ENCODE measurements at places on chromosomes 3 and 15.

- no peak for DNase-seq
Measured at GRCh38 chr15:57554063-57554811, 37.5 kb upstream of the MYZAP start.

DNA sequence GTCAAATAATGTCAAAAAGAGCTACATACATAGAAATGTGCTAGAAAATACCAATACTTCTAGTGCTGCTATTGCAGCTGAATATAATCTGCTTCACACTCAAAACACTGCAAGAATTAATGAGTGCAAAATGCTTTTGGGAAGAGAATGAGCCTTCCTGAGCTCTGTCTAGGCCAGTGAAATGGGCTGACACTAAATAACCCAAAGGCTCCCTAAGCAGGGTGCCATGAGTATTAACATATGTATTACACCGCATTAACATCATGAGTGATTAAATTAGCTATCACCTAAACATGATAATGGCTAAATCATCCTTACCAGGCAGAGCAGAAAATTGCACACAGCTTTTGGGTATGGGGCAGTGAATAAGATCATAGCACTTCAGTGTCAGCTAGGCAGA, 806.3 kb upstream of the NECTIN3 start:
- no peak for DNase-seq

DNA sequence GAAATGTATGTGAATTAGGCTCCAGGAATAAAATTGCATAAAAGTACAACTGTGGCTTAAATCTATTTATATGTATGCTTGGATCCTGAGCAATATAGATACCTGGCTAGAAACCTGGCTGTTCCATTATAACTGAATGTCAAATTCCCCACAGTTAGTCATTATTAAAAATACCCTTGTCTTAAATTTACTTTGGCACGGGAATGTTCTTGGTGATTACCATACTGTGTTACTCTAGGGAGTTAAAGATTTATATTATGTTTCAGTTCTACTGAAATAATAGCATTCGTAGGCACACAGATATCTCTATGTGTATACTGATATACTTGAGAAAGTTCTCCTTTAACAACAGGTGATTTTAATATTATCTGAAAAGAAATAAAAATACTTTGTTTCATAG, 394.1 kb downstream of the PTPRG start:
- no peak for DNase-seq

DNA sequence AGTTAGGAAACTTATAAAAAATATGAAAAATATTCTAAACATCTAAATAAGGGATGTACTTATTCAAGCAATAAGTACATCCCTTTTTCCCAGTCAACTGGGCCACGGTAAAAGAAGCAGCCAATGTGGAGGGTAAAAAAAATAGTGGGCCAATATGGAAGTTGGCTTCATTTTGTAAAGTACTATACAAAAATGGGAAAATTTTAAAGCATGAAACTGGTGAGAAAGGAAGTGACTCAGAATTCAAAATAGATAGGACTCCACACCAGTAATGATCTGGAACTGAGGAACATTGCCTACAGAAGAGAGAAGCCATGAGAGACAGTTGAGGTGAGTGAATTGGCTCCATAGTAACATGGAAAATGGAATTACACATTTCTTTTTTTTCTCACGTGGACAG, 108.9 kb downstream of the FNDC3B start:
- DNase-seq = no peak

GRCh38 chr3:38577371-38578080, 72.0 kb downstream of the SCN5A start:
- no peak for DNase-seq

Measured in CD4-positive, alpha-beta T cell (primary cell).